ENCODE measurements at places on chromosomes 3 and 15.

GRCh38 chr3:30685267-30685667 lies 78.9 kb downstream of the TGFBR2 start:
- no peak for DNase-seq

DNA sequence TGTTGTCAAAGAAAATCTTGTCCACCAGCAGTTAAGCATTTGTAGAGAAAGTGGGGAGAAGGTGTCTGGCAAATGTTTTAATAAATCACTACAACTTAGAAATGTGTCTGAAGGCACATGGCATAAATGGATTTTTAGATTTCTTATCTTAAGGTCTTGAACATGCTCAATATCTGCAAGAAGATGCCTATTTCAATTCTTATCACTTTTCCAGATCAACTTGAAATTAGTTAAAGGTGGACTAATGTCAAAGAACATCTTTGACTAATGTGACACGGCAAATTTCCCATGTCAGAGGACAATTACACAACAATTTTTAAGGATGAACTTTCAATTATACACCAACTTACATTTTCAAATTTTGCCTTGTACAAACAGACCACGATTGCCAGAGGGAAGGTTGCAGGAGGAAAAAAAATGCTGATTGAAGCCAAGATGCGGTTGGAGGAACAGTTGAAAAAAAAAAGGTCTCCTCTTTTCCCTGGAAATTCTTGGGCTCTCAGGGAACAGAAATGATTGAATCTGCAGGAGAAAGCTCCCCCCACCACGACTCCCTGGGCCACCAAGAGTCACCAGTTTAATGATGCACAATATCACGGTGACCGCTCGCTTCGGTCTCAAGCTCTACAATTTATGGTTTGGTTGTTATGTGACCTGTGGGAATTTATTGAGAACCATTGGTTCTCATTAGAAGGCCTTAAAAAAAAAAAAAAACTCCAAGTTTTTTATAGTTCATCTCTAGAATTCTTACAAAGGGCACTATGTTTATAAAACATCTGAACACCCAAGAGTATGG lies 507.6 kb upstream of the ADAMTS9 start:
- DNase-seq, result no peak

GRCh38 chr15:45117308-45118130 lies 3.4 kb downstream of the DUOXA2 start:
- DNase-seq, result no peak

DNA sequence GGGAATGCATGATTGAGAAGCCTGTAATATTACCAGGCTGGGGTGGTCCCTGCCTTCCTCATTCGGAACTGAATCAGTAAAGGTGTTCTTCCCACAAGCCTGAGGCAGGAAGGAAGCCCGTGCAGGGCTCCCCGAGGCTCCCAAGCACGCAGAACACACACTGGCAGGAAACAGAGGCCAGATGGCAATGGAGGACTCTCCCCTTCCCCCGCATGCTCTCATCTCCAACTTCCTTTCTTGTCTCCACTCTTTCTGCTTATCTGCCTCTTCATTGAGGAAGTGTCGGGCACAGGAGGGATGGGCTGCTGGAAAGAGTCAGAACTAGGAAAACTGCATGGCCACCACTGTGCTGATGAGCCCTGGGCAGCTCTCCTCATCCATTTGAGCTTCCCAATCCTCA lies 123.5 kb downstream of the NUP210 start:
- DNase-seq, result no peak

GRCh38 chr3:72739531-72740466 lies 108.4 kb downstream of the SHQ1 start:
- DNase-seq, result peak; percentile 3

DNA sequence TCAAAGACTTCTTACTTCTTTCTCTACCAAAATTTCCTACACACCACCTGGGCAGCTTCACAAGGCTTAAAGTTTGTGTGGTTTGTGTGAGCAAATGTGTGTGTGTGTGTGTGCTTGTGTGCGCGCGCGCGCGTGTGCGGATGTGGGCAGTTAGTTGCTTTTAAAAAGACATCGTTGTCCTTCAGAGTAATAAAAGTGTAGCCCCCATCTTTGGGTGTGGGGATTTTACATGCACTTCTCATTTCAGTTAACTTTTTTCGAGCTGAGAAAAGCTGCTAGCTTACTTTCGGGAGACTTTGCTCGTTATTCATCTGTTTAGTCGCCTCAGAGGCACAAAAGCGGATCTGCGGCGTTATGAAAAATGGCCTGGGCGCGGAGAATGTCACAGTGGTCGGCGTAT lies 36.0 kb downstream of the ZIC4 start:
- no peak for DNase-seq

GRCh38 chr3:198109883-198110282 lies 149.9 kb downstream of the LMLN start:
- DNase-seq, result no peak

DNA sequence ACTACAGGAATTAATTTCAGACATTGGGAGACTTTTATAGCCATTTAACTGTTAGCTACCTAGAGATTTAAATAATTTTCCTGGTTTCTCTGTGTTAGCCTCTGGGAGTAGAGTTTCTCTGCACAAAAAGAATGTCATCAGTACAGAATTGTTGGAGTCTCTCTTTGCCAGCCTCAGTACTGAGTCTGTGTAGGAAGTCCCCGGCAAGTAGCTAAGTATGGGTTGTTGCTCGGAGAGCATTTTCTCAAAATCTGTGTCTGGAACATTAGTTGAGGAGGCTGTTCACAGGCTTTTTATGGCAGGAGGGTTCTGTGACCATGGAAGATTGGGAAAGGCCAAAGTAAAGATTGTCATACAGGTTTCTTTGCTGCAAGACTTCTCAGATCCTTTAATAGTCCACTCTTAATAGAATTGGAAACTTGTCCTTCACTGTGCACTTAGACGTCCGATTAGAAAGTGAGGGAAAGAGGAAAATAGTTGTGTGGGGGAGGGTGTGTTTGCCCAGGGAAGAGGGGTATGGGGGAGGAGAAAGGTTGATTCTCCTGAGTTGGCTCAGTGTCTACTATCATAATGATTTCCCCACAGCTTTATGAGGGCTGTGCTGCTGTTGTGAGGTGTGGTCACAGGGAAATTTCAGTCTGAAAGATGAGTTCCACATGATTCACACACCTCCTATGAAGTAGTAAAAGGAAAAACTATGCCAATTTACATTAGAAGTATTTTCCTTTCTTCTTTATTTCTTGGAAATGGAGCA lies 207.1 kb downstream of the PTPRG start:
- no peak for DNase-seq

GRCh38 chr15:35168464-35168863 lies 83.4 kb upstream of the NANOGP8 start:
- no peak for DNase-seq

GRCh38 chr3:156161172-156161571 lies 40.8 kb downstream of the KCNAB1 start:
- peak; percentile 49 for DNase-seq

DNA sequence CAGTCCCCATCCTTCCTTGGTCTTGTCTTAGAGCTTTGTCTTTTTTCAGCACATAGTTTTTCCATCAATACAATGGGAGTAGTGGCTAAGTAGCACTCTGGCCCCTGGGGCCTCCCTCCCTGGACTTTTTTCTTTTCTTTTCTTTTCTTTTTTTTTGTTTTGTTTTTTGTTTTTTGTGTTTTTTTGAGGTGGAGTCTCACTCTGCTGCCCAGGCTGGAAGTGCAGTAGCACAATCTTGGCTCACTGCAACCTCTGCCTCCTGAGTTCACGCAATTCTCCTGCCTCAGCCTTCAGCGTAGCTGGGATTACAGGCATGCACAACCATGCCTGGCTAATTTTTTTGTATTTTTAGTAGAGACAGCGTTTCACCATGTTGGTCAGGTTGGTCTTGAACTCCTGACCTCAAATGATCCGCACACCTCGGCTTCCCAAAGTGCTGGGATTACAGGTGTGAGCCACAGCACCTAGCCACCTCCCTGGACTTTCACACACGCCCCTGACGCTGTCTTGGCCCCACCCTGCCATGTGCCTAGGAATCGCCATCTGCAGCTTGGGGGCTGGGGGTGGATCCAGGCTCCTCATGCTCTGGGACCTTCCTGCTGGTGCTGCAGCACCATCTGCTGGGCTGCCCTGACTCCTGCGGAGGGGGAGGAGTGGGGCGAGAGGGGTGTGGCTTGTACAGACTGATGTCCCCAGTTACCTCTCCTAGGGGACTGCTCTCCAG lies 2.8 kb downstream of the C15orf39 start:
- DNase-seq, result peak; percentile 93

DNA sequence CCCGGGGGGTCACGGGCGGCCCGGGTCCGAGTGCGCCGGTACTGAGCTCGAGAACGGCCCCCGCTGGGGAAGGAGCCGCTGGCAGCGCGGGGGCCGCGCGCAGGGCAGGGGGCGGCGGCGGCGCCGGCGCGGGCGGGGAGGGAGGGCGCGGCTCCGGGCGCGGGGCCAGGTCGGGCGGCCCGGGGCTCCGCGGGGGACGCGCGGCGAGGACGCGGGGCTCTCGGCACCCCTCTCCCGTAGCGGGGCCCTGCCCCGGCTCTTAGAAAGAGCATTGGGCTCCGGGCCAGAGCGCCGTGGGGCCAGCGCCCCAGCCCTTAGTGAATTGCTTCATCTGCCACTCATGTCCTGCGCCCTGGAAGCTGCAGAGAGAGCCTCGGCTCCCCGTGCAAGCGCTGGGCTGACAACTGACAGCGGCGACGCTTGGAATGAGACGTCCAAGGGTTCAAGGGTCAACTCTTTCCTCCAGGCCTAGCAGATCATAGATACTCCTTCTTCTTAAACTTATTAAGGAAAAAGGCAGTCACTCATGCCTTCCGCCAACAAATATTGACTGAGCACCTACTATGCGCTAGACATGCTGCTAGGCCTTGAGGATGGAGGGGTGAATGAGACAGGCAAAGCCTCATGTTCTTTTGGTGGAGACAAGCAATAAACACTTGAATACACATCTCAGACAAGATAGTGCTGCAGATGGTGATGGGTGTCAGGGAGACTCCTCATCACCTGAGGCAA lies 140.8 kb downstream of the SMAD6 start:
- peak; percentile 74 for DNase-seq

- no peak for DNase-seq
These were observed 20.4 kb upstream of the PSTPIP1 start for GRCh38 chr15:76974456-76975036.

GRCh38 chr3:157529085-157529484 lies 25.9 kb upstream of the VEPH1 start:
- DNase-seq, result no peak

All from DMS53 (cell line).